ENCODE measurements at places on chromosomes 2 and 18.

DNA sequence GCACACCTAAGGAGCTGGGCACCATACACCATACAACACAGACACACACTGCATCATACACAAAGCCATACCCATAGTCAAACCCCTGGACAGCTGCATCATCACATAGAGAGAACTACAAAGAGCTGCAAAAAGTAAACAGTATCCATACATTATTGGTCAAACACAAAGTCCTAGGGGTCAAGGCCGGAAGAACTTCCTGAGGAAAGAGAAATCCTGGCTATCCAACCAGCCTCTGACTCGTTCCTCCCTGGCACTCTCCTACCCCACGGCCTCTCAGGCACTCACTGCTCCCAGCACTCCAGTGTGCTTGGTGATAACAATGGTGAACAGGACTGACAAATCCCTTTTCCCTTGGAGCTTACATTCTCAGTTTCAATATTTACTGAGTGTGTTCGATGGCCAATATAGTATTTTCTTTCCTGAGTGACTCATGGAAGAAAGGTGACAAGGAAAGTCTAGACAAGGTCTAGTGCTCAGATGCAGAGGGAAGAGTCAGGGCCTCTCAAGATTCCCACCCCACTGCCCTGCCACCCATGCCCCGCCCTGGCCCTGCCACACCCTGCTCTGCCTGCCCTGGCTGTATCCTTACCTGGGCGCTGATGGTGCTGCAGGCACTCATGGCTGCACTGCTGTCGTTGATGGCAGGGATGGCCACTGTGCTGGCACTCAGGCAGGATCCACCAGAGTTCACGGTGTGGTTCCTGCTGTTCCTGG lies 3.4 kb downstream of the CFAP65 start:
- no peak for DNase-seq

- no peak for DNase-seq
Observed at GRCh38 chr2:154532763-154533162, 165.7 kb upstream of the KCNJ3 start.

DNA sequence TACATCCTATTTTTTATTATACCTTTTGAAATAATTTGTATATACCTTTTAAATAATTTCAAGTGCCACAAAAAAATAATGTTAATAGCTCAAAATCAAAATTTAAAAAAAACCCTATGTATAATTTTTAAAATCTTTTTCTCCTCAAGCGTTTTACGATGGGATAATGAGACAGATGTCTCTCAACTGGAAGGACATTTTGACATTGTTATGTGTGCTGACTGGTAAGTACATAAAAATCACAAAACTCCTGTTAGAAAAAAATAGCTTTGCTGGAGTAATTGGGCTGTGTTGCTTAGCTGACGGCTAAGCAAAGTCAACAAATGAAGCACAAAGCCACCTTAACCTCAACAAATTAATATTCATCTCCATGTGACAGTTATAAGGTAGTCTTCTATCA lies 198.0 kb upstream of the SIX3 start:
- DNase-seq = no peak

- DNase-seq = no peak
Observed at GRCh38 chr2:96241227-96241626, 24.6 kb downstream of the TMEM127 start.

DNA sequence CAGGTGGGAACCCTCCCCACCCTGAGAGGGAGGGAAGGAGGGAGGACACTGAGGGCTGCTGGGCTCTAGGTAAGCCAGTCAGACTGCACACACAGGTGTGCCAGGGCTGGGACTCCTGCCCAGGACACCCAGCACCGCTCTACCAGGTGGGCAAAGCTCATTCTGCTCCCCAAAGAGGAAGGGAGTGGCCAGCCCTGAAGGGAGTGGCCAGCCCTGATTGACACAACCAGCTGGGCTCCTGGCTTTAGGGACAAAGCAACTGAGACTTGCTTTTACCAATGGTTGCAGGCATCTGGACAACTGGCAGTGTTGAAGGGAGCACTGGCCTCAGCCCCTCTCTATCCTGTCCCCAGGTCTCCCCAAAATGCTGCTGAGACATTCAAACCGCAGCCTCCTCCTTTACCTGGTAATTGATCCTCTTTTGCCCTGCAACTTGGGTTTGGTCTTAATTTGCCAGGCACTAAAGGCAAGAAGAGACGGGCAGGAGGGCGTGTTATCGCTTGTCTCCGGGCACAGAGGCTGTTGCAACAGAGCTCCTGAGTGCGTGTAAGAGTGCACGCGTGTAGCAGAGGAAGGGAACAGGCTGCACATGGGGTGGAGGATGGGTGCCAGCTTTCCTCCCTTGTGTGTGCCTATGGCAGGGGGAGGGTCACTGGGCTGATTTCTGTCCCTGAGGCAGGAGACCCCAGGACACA lies 14.5 kb upstream of the FOSL2 start:
- no peak for DNase-seq

Measured in T follicular helper cell (primary cell).